ENCODE measurements at places on chromosomes 2 and 18.

DNA sequence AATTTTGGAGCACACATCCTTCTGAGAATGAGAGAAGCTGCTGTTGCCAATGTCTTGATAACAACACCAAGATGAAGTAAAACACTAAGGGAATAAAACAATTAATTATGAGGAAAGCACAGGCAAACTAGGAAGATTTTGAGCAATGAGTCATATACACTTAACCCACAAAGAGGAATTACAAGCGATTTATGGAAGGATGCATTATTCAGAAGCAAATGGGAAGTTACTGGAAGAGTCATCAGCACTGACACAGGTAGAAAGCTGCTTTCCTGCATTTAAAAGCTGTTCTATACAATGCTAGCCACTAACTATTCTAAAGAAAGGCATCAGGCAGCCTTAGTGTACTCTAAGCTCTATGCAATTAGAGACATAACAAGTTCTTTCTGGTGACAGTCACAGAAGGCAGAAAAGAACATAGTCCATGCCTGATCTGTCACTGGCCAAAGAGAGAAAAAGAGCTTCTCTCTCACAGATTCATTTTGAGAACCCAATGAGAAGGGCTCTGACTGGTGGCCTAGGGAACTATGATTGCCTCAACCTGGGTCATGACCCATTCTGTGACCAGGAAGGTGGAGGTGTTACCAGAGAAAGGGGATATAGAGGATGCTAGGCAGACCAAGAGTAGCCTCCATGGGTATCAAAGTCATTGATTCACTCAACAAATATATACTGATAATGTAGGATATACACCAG is 45.4 kb downstream of the M1AP start:
- no peak for DNase-seq

DNA sequence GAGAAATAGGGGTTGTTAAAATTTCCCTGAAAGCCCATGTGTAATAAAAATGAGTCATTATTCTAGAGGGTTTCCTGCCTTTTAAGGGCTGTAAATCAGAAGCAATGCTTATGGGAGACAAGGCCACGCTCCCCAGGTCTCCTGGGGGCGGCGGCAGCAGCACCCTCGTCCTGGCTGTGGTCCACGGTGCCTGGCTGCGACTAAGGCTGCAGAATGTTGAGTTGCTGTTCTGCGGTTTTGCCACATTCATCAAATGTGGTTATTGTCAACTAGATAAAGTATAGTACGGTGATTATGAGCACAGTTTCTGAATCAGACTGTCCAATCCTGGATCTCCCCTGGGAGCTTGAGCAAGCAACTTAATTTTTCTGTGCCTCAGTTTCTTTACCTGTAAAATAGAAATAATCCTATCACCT is 11.9 kb upstream of the AGFG1 start:
- no peak for DNase-seq

DNA sequence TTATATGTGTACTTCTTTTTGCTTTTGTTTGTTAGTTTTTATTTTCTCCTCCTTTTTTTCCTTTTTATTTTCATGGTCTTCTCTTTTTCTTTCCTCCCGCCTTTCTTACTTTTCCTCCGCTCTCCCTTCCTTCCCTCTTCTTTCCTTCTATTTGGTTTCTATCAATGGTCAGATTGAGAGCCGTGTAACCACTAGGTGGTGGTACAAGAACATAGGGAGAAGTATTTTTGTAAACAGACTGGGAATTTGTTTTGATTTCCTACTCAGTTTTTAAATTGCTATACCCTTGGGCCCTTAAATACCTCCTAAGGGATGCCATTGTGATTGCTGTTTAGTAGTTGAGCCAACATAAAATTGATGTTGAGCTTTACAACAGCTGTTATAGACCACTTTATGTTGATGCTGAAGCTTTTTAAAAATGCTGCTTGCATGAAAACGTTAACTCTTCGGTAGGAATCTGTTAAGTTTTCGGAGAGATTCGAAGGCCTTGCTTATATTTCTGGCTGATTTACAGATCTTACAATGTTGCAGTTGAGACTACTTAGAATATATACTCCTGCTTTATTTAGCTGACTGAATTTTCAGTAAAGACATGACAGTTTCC is 124.2 kb downstream of the UBE2E3 start:
- no peak for DNase-seq

DNA sequence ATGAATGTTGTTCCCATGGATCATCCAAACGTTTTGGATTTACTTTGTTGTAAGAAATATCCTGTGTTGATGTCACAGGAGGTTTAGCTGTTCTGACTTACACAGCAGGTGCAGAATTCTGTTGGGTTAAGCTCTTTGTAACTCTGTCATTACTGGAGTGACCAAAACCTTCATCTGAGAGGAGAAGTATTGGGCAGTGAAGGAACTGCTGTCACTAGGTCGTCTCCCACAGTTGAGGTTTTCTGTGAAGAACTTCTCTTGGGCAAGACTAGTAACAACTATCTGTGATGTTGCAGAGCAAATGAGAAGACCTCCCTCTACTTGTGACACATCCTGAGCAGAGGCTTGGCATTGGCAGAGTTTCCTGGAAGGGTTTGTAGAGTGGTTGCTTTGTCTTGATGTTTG is 2.9 kb downstream of the SPTBN1 start:
- no peak for DNase-seq

GRCh38 chr2:147863835-147864234 is 19.0 kb downstream of the ACVR2A start:
- no peak for DNase-seq

DNA sequence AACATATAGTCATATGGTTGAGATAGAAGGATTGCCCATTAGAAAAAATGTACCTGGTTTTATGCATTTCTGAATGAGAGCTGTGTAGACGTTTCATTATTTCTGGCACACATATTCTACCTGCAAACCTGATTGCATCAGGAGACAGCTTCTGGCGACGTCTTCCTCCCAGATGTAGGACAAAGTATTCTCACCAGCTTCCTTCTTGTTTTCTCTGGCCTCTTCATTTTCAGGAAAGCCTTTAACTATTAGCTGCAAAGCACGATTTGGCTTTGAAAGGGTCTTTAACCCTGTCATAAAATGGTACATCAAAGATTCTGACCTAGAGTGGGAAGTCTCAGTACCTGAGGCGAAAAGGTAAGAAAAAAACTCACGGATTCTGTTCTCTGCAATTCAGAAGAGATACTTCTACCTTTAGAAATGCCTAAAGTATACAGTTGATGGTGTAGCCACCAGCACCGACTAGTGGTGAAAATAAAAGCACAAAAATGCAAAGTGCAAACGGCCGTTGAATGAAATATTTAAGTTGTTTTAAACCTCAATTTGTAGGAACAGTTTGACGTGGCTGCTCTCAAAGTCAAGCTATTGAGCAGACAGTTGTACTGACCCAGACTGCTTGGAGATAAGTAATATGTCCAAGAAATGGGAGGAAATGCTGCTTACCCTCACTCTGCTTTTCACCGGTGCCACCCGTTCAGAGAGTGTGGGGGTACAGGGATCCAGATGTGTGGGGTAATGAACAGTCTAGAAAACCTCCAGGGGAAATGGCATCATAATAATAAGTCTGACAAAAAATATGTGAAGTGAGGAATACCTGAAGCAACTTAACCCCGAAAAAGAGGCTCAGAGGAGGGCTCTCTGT is 20.2 kb downstream of the IL18RAP start:
- no peak for DNase-seq

GRCh38 chr18:73679941-73680712 is 467.5 kb downstream of the FBXO15 start:
- DNase-seq: no peak

DNA sequence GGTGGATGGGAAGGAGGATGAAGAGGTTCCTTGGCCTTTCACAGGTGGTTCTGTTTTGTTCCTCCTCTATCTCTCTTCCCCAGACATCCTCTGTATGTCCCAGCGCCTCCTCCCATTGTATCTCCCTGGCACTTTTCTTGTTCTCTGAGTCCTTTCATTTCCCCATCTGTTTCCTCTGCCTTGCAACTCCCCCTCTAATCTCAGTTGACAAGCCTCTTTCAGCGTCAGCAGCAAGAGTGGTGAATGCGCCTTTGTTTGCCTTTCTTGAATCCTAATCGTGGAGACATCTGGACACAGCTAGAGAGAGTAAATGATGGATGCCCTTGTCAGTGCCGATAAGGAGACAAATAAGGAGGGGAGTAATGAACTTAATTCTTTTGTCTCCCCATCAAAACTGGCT is 167.0 kb downstream of the NDUFA10 start:
- DNase-seq: no peak

DNA sequence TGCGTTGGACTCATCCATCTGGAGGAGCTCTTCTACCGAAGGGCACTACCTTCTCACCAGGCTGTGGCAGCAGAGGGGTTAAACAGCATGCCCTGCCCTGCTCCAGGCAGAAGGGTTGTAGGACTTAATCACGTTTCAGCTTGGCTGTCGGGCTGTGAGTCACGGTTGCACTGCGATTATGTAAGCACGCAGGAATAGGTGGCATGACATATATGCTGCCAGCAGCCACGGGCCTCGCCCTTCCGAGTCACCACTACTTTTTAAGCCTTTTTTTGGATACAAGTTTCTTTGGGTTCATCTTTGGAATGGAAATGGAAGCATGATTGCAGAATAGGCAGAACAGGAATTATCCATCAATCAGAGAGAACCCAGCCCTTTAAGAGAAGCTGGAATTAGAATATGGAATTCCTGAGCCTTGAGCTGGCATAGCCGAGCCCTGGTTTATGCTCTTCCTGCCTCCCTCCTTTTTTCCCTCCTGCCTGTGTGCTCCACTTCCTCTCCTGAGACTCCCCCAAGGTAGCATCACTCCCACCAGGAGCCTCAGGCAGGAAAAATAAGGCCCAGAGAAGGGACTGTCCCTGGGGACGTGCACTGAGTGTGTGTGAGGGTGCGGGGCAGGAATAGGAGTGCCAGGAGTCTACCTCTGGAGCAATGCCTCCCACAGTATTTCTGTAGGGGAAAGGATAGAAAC is 86.8 kb downstream of the SEMA4F start:
- DNase-seq: peak; percentile 95

- DNase-seq: peak; percentile 35
These were observed 29.3 kb upstream of the NFATC1 start for GRCh38 chr18:79366177-79367094.

DNA sequence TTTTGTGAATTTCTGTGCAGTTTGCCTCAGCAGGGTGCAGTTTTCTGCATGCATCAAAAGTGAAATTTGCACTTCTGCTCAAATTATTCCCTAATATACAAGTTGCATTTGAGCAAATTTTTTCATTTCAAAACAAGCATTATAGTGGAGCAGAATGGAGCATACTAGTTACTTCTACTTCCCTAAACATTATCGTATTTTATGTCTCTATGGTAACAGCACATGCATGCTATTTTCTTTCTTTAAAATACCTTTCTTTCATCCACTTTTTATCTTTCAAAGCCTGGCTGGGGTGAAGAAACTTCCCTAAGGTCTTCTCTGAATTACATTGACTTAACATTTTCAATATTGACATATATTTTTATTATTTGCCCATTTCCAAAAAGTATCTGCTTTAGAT is 11.2 kb downstream of the RHBDD1 start:
- DNase-seq: no peak

GRCh38 chr2:133532919-133533318 is 35.3 kb downstream of the NCKAP5 start:
- no peak for DNase-seq

- no peak for DNase-seq
These were observed 59.6 kb upstream of the LINC00305 start for GRCh38 chr18:64208516-64208915.

- DNase-seq: no peak
These were observed 204.6 kb downstream of the SP3 start for GRCh38 chr2:173760553-173760952.

GRCh38 chr2:100733391-100734187 is 86.3 kb upstream of the NPAS2 start:
- no peak for DNase-seq

DNA sequence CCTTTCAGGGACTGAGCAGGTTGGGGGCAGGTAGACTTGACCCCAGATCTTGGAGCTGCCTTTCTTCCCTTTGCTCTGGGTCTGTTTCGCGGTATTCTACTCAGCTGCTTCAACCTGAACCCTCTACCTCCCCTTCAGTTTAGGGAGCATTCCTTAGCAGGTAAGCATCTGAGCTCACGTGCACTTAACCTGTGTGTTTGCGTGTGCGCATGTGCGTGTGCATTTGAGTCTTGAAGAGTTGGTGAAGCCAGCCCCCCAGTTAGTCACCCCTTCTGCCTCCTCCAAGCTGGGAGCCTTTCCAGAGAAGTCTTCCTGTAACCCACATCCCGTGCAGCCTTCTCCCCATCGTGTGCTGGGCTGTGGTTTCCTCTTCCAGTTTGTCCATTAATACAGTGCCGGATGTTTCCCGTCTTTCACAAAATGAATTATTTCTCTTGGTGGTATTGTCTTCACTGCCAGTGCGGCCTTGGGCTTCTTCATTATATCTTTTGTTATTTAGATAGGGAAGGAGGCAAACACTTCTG is 33.2 kb downstream of the B3GNT2 start:
- no peak for DNase-seq

GRCh38 chr2:233358947-233359346 is 4.7 kb downstream of the DGKD start:
- DNase-seq: no peak

DNA sequence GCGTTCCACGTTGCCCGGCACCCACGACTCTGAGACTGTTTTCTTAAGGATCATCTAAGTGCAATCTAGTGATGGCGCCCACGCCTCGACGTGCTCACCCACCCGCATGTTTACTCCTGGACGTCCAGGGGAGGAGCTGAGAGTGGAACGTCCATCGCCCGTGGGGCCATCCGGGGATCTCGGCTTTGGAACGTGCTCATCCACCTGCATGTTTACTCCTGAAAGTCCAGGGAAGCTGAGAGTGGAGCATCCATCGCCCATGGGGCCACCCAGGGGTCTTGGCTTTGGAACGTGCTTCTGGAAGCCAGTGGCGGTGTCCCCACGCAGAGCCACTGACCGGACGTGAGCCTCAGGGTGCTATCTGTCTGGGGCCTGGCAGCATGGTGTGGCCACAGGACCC is 45.6 kb upstream of the SALL3 start:
- DNase-seq: no peak

DNA sequence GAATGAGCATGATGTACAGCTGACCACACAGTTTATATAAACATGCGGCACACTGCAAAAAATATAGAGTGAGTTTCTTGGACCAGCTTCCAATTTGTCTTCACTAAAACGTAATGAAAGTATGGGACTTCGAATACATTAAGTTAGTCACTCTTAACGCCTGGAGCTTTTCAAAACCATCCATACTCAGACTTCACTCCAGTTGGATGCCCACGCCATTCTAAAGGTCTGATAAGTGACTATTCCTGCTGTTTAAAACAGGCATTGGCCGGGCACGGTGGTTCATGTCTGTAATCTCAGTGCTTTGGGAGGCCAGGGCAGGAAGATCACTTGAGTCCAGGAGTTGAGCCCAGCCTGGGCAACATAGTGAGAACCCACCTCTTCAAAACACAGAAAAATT is 84.6 kb downstream of the MYL12B start:
- no peak for DNase-seq

DNA sequence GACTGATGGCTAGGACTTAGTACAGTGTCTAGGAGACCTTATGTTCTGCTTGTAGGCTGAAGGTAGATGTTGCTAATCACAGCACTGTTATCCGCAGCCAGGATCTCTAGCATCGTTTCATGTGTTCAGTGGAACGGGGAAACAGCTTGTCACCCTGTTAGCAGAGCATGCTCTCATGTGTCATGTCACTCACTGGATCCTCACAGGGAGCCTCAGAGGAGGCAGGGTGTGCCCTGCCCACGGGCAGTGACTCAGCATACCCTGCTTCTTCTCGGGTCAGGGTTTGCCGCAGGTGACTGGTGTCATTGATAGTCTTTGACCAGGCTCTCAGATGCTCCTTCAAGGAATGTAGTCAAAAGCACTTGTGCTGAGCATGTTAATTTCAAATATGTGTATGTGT is 44.4 kb downstream of the RPIA start:
- DNase-seq: no peak

Data from islet precursor cell (in vitro differentiated cells).